ENCODE measurements at places on chromosomes 12 and 14.

- no peak for DNase-seq
Observed at GRCh38 chr12:80805106-80805505, 88.4 kb downstream of the MYF5 start.

DNA sequence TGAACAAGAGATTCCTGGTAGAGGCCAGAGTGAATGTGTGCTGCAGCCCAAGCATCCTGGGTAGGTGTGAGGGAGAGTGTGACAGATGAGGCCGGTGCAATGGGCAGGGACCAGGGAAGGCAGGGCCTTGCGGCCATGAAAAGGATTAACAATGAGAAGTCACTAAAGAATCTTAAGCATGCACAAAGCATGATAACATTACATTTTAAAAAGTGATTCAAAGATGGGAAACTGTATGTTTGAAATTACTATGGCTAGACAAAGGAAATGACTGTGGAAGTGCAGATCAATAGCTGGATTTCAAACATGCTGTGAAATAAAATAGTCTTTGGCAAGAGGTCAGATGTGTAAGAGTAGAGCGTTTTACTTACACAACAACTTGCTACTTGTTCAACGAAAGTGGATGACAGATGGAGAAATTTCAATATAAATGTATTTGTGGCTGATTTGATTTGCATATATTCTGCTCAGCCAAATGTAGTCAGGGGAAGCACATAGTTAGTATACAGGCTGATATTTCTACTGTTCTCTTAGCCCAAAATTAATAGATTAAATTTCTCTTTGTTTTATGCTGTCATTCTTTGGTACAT, 175.5 kb downstream of the CCDC59 start:
- peak; percentile 12 for DNase-seq

GRCh38 chr12:117361905-117362304, 479 bp upstream of the NOS1 start:
- no peak for DNase-seq

DNA sequence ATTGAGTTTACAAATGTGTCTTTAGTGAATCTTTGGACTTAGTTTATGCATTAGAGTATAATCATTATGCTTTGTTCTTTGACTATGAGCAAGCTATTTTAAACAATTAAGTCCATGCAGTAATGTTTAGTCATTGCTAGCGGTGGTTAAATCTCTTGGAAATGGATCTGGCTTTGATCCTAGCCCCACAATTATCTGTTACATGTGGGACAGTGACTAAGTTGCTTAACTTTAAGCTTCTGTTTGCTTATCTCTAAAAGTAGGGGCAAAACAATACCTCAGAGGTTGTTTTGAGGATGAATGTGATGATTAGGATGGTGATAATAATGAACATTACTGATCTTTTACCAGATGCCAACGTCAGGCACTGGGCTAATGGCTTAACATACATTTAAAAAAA, 124.2 kb downstream of the NPAS3 start:
- DNase-seq: no peak

- no peak for DNase-seq
Observed at GRCh38 chr12:32586390-32586789, 92.7 kb upstream of the DNM1L start.

DNA sequence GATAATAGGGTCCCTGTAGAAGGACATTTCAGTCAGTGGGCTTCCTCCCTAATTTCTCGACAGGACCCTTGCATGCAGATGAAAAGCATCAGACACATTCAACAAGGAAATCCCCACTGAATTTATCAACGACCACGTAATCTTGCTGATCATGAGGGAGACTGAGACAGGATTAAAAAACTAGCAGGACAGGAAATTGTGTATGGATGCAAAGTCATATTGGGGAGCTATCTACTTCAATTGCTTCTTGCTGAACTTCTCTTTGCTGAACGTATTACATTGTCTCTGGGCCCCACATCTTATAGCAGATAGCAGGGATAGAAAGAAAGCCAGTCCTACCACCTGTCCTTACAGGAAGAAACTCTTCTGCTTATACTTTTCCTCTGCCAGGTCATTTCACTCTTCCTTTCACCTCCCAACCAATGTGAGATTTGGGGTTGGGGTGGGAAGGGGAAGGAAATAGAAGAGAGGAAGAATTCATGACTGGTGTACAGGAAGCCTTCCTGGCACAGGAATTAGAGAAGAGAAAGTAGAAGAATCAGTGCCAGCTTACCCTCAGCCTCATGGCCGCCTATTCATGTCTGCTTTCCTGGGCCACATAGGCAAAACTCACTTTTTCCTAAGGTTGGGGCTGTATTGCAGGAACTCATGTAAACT, 333.3 kb downstream of the ZFP36L1 start:
- DNase-seq: no peak

DNA sequence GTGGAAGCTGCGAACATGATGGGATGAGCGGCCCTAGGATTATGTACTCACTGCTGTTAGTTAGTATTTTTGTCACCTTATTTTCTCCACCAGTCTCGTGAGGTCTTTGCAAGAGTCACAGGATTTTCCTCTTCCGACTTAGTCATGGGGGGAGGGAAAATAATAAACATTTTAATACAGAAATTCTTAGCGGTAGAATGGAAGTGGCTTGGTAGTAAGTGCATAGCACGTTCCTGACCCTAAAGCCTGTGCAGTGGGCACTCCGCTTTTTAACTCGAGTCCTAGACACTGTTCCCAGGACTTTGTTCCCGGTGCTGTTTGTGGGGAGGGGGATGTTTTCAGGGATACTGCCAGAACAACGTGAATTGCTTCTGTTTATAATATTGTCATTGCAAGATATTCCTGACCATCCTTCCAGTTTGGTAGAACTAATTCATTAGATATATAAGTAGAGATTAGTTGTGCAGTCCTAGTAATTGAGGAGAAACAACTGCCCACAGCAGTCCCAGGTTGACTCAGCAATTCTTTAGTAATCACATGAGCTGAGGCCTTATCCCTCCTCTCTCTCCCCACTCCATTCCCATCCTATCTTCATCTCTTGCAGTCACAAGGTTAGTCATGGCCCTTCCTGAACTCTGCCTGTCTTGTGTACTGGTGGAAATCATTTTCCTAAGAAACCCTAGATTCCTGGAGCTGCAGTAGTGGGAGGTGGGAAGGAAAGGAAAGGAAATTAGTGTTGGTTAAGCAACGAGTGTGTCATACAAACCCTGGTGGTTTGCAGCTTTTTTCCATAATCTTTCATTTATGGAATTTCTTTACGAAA, 799 bp downstream of the SLC38A6 start:
- DNase-seq: no peak
